Myocyte (in vitro differentiated cells): ENCODE measurements at places on chromosomes 5 and 9. TPM values are rescaled to one million over a fixed set of nuclear protein-coding genes. Genes with fewer than 3 reads are reported as not detected.

Gene NSMF
- 53.9 and 69.9 TPM in 2 replicates for total RNA-seq

Gene PRLR
- total RNA-seq = not detected in 2 replicates

GRCh38 chr5:124438026-124438902 is 308.2 kb downstream of the ZNF608 start:
- DNase-seq = no peak

DNA sequence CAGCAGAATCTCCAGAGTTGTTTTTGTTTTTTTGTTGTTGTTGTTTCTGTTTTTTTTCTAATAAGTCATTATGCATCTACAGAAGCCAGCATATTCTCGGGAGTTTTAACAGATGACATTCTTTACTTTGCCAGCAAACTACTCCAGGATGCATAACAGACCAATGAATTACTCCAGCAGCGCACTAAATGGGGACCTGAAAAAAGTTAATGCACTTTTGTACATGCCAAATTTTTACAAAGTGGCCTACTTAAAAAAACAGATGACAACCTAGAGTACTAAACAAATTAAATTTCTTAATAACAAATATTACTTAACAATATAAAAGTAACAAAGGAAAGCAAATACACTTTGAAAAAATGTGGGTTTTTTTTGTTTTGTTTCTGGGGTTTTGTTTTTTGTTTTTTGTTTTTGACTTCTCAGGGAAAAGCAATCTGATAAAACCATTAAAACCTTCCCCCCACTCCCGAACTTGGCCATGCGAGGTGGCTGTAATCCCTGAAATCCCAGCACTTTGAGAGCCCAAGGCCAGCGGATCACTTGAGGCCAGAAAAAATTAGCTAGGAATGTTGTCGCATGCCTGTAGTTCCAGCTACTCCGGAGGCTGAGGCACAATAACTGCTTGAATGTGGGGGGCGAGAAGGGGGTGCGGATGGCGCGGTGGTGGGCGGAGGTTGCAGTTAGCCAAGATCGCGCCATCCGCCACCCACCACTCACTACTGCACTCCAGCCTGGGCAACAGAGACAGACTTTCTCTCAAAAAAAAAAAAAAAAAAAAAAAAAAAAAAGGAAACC is 352.4 kb downstream of the CETN3 start:
- DNase-seq = peak; percentile 3

DNA sequence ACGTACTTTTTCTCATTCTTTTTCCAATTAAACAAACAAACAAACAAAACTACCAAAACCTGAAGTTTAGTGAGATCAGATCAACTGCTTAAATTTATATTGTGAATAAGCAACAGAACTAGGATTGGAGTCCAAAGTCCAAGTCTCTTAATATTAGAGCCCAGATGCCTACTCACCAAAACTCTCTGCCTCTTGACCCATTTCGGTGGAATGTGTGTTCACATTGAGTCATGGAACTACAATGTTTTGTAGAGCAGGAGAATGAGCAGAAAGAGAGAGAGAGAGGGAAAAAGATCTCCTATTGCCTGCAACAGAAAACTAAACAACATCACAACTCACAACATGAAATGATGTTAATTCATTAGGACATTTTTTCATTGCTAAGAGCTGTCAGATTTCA is 751.1 kb downstream of the TLR4 start:
- DNase-seq = no peak

DNA sequence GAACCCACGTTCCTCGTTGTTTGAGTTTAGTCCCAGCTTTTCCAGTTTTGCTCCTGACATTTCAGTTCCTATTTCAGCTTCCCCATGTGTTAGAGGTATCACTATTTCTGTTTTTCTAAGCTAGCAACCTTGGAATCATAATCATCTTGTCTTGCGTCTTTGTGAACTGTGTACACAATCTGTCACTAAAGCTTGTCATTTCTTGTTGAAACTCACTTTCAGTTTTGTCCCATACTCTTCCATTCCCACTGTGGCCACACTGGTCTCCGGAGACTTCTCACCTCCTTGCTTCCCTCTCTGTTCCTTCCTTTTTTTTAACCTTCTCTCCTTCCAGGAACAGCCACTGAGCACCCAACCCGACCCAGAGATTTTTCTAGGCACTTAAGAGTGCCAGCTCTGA is 36.9 kb downstream of the TGFBR1 start:
- DNase-seq = no peak
